Posterior cingulate gyrus (tissue), 11 donors: ENCODE measurements at places on chromosomes 16 and 17.

DNA sequence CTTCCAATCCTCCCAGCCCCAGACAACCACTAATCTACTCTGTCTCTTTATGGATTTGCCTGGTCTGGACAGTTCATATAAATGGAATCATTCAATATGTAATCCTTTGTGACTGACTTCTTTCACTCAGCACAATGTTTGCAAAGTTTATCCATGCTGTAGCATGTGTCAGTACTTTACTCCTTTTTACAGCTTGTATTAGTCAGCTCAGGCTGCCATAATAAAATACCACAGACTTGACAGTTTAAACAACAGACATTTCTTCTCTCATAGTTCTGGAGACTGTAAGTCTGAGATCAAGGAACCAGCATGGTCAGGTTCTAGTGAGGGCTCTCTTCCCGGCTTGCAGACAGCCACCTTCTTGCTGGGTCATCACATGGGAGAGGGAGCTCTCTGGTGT lies 41.3 kb downstream of the GPRC5B start:
- DNase-seq = no peak

DNA sequence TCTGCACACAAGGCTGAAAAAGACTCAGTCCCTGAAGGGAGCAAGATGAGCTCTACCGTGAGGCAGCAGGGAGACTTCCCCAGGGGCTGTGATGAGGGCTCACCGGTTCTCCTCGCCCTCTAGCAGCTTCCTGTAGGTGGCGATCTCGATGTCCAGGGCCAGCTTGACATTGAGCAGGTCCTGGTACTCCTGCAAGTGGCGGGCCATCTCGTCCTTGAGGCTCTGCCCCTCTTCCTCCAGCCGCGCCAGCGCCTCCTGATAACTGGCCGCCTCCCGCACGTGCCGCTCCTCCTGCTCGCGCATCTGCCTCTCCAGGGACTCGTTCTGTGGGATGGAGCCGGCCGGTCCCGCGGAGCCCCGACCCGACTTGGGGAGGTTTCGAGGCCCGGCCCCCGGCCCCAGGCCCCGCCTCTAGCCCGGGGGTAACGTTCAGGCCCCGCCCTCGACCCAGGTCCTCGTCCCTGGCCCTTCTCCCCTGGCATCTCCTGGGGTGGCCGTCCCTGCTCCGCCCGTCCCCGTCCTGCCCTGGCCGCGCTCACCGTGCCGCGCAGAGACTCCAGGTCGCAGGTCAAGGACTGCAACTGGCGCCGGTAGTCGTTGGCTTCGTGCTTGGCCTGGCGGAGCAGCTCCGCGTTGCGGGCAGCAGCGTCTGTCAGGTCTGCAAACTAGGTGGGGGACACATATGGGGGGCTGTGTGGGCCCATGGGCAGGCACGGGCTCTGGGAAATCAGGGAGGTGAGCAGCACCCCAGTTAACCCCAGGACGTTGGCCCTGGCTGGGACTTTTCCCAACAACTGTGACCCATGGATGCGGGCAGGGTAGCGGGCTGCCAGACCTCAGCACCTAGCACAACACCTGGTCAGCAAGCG lies 3.9 kb downstream of the GFAP start:
- DNase-seq = peak; percentile 74

DNA sequence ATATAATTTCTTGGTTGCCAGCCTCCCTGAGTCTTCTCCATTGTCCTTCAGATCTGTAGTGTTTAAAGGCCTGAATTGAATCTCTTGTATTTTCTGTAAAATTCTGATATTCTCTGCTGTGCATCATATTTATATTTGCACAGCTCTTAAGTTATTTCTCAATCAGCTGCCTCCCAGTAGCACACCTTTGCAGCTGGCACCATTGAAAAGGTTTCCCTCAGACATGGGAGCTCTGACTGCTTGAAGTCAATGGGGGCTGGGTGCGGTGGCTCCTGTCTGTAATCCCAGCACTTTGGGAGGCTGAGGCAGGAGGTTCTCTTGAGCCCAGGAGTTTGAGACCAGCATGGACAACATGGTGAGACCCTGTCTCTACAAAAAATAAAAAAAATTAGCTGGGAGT lies 40.4 kb downstream of the PITPNC1 start:
- no peak for DNase-seq

DNA sequence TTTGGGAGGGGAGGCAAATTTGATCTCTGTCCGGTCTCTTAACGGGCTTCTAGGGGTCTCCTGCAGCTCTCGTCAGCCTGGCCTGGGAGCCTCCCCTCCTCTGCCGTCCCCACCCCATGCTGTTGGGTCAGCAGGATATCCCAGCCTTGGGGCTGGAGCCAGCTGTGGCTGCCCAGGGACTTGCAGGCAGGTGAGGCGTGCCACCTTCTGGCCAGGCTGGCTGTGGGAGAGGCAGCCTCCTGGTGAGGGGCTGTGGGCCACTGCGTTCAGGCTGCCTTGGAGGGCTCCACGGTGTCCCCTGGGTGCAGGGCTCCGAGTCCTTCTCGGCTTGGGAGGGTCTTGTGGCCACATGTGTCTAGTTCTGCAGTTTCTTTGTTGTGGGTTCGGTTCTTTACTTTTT lies 34.6 kb downstream of the TBCD start:
- DNase-seq = no peak

GRCh38 chr17:50056217-50056960 lies 479 bp downstream of the ITGA3 start:
- peak; percentile 66 for DNase-seq

- peak; percentile 76 for DNase-seq
Observed at GRCh38 chr17:9225305-9226101, 204.2 kb downstream of the NTN1 start.

- DNase-seq = no peak
Observed at GRCh38 chr16:64453646-64454045, 668.2 kb downstream of the CDH11 start.

DNA sequence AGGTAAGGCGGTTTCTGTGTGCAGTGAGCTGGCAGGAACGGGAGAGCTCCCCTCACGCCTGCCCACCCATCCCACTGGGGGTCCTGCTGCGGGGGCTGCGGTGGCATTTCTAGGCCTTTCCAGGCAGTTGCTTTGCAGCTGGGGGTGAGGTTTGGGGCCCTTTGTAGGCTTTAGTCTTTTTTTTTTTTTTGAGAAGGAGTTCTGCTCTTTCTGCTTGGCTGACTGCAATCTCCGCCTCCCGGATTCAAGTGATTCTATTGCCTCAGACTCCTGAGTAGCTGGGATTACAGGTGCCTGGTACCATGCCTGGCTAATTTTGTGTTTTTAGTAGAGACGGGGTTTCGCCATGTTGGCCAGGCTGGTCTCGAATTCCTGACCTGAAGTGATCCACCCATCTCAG lies 11.1 kb downstream of the TSC2 start:
- DNase-seq = no peak

GRCh38 chr17:48568499-48569239 lies 9.5 kb downstream of the HOXB4 start:
- no peak for DNase-seq

- DNase-seq = peak; percentile 84
Observed at GRCh38 chr17:77881545-77881944, 77.0 kb upstream of the TNRC6C start.

GRCh38 chr16:88382491-88383400 lies at the start of gene ZNF469:
ZNF469 (plus strand) TSS chr16:88382959; CDS start chr16:88427471, 44,512 bp downstream.
- DNase-seq = peak; percentile 76

GRCh38 chr17:82561429-82562035 lies 42.0 kb downstream of the FOXK2 start:
- DNase-seq = peak; percentile 80

DNA sequence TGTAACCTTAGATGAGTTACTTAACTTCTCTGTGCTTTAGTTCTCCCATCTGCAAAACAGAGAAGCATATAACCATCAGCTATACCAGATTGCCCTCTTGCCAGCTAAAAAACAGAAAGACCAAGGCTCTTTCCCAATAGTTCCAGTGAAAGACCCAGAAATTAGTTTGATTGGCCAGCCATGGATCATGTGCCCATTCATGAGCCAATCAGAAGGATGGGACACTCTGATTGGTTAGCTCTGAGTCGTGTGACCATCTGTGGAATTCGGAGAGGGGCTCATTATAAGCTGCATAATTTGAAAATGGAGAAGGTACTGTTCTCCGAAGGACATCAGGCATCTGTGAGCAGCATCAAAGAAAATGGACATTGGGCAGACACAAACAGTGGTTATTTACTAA lies 155.2 kb downstream of the ABCC12 start:
- DNase-seq = no peak

DNA sequence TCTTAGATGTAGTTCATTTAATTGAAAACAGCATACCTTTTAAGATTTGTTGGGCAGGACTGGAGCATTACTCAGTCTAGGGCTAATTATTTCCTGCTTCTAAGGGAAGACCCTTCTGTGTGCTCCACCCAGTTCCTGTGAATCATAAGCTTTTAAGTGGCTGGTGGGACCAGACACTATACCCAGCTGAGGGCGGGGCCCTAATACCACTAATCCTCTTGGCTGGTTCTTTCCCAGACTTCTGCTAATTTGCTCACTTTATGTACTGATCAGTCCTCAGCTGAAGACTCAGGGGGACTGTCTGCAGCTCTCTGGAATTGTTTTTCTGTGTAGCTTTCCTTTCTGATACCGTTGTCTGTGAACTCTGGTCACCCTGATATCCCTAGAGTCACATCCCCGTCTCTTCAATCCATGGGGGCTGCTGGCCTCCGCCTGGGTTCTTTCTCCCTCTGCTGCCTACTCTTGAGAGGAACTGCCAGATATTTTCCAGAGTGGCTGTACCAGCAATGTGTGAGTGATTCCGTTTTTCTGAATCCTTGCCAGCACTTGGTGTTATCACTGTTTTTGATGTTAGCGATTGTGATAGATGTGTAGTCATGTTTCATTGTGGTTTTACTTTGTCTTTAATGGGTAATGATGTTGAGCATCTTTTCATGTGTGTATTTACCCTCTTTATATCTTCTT lies 35.1 kb downstream of the MFSD11 start:
- no peak for DNase-seq

DNA sequence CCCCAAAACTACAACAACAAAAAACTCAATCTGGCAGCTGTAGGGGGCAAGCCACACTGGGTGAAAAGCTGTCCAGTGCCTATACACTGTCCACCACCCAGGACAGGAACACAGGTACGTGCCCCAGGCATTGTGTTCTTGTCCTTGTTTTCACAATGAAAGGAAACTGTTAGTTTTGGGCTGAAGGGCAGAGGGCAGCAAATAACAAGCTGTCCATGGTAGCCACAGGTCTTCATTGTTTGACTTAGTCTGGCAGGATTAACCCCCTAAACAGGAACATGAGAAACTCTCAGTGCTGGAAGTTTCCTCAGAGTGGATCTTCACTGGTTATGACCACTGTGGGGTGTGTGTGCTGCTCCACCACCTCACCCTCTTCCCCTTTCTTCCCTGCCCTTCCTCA lies 224.6 kb upstream of the N4BP1 start:
- no peak for DNase-seq

- no peak for DNase-seq
Observed at GRCh38 chr17:27585153-27585681, 45.8 kb upstream of the LGALS9 start.

DNA sequence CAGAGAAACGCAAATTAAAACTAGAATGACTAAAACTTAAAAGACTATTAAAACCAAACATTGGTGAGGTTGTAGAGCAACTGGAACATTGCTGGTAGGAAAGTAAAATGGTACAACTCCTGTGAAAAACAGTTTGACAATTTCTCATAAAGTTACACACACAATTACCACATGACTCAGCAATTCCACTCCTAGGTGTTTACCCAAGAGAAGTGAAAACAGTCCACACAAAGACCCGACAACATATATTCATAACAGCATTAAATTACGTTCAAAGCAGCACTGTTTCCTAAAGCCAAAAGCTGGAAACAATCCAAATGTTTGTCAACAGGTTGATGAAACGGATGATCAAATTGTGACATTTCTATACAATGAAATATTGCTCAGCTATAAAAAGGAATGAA lies 26.5 kb upstream of the ALOX12 start:
- no peak for DNase-seq

DNA sequence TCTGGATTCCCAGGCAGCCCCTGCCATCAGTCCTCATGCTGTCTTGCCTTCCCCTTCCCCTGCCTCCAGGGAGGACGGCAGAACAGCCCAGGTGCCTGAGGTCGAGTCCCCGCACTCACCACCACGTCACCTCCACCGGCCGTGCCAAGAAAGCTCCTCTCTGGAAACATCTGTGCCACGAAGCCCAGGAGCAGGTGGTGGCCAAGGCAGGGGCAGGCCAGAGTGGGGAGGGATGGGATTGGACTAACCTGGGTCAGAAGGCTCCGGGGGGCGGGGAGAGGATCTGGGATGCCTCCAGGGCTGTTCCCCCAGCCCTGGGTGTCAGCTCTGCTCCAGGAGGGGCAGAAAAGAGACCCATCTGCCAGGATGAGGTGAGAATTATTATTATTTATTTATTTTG lies 7.4 kb upstream of the DPEP1 start:
- no peak for DNase-seq

GRCh38 chr17:36722121-36722902 lies 120.9 kb downstream of the MRM1 start:
- DNase-seq = peak; percentile 61

DNA sequence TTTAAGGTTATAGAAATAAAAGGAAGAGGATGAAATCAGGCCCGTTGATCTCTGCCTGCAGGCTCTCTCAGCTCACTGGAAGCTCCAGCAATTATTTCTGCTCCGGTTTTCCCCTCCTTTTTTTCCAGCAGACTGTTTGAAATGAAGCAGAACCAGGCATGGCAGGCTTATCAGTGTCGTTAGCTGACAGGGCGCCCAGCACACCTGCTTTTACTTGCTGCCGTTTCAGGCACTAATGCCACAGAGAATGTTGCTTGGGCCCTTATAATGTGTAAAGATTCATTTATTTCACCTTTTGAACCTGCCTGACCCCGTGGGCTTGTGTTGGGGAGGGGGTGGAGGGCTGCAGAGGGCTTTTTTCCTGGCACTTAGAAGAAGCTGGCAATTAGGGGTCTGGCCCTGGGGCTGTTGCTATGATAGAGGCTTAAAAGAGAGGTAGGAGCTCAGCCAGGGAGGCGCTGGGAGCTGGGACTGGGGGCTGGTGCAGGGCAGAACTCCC lies 108.1 kb downstream of the IRX3 start:
- DNase-seq = no peak

GRCh38 chr17:75856062-75856756 lies 1.1 kb upstream of the WBP2 start:
- no peak for DNase-seq

DNA sequence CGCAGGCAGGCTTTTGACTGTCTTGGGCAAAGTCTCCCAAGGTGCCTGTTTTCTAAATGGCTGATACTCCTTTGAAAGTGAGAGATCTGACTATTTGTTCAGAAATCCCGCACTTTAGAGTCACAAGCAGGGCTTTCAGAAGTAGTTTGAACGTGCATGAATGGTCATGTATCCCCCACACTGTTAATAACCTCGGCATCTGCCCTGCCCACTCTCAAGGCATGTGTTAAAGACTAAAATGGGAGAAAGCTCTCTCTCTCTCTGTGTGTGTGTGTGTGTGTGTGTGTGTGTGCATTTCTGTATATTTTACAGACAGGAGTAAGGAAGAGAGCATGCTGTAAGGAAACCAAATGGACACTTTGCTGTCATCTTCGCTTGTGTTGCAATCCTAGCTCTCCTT lies 163.7 kb downstream of the MAF start:
- no peak for DNase-seq

GRCh38 chr16:23280483-23280967 lies 21.6 kb upstream of the SCNN1B start:
- no peak for DNase-seq
